ENCODE measurements at places on chromosomes 11 and 22.

GRCh38 chr11:13030857-13031256 is 21.7 kb downstream of the RASSF10 start:
- DNase-seq, result peak; percentile 8

- no peak for DNase-seq
These were observed 1.3 kb upstream of the RSPH14 start for GRCh38 chr22:23143119-23143518.

GRCh38 chr11:74701351-74701750 is 29.9 kb downstream of the CHRDL2 start:
- no peak for DNase-seq

- no peak for DNase-seq
These were observed 51.3 kb upstream of the HMGXB4 start for GRCh38 chr22:35205961-35206360.

DNA sequence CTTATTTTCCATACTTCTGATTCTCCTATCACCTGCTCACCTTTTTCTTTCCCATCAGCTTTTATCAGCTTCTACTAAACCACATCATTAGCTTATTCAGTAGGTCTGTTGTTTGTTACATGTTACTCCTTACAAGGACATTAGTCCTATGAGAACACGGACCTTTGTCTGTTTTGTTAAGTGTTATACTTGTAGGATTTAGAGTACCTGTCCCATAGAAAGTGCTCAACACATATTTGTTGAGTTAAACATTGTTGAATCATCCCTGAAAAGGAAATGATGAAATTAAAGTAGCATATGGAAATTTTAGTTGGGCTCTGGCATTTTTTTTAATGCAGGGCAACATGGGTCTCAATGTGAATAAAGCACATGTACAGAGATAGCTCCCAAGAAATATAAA is 222.1 kb upstream of the CARD18 start:
- DNase-seq, result no peak

DNA sequence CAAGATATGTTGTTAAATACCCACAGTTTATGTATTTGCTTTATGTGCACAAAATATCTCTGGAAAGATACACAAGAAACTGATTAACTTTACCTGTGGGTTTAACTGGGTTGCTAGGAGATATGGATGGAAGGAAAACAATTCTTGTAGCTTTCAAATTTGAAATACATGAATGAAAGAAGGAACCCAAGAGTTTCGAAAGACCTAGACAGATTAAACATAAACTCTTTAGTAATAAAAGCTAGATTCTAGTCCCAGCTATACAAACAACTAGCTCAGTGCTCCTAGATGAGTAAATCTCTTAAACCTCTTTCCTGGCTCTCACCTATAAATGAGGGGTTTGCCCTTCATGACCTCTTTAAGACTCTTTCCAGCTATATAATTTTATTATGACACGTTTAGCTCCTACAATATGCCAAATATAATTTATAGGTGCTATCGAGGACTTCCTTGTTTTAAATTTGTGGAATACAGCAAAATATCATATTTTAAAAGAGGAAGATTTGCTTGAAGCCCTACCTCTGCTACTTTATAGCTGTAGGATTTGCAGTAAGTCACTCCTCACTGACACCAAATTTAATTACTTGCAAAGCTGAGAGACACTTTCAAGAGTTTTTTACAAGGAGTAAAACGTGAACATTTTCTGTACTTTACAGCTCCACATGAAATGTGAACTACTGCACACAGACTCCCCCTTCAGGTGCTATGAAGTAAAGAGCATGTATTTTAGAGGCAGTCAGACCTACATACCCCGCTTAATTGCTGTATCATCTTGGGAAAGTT is 50.7 kb downstream of the RRAS2 start:
- DNase-seq, result peak; percentile 36

DNA sequence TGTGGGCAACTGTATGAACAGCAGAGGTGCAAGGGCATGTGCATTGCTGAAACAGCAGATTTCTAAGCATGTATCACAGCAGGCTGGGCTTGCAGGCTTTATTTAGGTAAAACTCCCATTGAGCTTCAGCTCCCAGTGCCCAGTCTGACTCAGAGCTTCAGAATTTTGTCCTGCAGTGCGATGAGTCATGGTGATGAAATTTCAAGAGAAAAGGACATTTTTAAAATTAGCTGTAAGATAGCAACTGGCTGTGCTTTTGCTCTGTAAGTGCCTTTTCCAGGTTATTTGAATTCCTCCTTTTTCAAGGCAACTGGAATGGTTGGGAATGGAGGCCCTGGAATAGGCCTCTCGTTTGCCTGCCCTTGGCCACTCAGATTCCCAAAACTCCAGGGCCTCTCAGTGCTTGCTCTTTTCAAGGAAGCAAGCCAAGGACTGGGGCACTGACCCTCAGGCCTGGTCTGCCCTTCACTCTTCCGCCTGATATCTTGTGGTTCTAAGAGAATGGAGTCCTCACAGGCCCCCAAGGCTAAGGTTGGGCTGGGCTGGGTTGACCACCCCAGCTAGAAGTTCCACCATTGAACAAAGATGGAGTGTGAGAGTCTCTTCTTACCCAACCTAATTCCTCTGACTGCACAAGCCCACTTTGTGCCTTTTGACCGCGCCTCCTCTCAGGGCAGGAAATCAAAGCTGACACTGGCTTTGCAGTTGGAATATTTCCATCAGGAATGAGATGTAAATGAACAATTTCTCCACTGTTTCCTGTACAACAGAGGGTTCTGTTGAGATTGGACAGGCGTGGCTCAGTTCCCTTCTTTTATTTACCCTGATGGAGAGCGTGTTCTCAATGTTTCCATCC is 59.5 kb upstream of the PRSS23 start:
- no peak for DNase-seq

DNA sequence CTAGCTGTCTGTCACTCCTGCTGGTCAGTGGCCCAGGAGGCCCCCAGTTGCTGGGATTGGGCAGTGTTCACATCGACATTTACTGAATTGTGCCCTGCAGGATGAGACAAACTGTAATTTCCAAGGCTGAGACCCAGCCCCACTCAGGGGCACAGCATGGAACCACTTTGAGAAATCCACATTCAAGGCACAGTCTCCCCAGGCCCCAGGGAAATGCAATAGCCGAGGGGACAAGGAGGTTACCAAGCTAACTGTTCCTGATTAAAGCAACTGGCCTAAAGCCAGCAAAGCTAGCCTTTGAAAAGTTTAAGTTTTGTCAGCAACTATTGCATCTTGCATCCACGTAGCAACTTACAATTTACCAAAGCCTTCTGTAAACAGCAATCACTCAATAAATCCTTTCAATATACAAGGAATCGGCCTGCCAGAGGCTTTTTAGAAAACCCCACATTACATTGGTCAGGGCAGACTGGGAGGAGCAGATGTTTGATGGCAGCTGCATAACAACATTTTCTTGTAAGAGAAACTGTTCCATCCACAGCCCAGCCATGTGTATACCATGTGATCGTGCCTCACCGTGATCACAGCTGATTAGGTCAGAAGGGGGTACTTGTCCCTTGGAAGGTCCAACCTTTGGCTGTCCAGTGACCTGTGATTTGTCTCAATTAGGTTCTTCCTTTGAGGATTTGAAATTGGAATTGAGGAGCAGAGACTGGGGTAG is 103.9 kb downstream of the TENM4 start:
- DNase-seq, result no peak

- no peak for DNase-seq
These were observed 372.1 kb downstream of the MN1 start for GRCh38 chr22:27429476-27429875.

DNA sequence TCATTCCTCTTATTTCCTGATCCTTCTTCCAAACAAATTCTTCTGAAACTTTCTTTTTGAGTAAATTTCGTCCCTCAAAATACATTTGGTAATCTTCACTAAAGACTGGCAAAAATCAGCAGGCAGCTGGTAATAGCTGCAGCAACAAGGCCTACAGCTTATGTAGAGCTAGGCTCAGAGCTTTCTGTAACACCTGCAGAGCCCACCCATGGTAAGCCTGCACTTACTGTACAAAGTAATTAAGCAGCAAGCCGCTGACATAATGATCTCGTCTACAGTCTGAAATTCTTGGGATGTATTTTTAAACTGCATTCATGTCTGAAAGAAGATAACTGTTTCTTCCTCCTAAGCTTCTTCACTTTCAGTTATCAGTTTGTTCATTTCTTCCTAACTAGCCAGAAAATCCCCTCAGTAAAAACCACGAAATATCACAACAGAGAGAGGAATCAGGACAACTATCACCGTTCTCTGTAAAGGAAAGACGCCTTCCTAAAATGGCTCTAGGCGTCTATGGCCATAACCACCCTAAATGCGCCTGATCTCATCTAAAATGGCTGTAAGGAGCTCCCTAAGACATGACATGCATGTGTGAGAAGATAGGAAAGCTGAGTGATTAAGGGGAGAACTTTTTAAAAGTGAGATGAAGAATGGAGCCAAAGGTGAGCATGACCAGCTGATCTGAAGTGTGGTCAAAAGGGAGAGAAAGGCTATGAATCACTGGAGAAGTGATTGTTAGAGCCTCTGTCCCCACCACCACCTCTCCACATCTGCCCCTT is 56.2 kb downstream of the DENND5A start:
- peak; percentile 57 for DNase-seq

DNA sequence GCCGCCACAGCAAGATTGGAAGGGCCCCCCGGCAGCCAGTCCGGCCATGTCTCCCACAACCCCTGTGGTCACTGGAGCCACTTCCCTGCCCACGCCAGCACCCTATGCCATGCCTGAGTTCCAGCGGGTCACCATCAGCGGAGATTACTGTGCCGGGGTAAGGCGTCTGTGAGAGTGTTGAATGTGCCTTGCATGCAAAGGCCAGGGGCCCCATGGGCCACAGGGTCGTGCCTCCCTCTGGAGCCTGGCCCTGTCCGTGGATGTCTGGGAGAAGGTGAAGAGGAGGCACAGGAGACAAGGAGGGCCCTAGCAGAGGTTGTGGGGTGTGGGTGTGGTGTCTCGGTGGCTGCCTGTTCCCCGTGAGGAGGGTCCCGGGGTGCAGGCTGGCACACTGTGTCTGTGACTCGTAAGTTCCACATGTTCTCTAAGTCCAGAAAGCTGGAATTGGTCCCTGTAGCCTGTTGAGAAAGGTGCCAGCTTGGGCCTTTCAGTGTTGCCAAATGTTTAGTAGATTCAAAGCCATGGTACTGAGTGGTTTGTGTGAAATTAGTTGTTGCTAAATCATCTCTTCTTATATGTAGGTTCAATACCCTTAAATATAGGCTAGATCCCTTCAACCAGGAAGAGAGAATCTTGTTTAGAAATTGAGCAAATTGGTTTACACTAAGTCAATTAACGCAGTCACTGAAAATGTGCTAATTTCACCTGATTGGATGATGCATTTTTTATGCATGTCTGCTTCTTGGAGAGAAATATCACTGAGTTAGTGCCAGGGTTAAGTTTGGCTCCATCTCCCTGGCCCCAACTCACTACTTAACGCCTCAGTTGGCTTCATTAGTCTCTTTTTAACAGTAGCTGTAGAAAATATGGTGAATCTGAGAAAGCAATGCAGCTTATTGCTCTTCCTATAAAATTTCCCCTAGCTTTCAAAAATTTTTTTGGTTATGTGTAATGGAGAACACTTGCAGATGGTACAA is 23.8 kb downstream of the AMPD3 start:
- DNase-seq, result no peak

DNA sequence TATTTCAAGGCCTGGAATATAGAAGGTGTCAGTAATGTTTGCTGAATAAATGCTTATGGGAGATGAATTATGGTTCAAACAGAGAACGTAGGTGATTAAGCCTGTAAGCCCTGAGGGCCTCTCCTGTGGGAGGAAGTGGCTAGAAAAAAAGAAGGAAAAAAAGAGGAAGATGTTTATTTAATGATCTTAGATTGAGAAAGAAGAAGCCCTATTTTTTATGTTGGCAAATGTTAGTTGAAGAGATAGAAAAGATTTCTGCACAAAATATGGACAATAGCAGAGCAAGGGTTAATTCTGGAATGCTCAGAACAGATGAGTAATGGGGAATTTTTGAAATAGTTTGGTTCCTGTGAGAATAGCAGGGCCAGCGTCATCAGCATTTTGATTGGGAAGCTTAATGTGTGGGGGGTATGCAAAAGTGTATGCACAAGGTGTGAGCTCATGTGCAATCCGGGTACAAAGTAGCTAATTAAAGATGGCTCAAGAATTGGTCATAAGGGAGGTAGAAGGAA is 95.7 kb downstream of the TEAD1 start:
- DNase-seq, result peak; percentile 81

DNA sequence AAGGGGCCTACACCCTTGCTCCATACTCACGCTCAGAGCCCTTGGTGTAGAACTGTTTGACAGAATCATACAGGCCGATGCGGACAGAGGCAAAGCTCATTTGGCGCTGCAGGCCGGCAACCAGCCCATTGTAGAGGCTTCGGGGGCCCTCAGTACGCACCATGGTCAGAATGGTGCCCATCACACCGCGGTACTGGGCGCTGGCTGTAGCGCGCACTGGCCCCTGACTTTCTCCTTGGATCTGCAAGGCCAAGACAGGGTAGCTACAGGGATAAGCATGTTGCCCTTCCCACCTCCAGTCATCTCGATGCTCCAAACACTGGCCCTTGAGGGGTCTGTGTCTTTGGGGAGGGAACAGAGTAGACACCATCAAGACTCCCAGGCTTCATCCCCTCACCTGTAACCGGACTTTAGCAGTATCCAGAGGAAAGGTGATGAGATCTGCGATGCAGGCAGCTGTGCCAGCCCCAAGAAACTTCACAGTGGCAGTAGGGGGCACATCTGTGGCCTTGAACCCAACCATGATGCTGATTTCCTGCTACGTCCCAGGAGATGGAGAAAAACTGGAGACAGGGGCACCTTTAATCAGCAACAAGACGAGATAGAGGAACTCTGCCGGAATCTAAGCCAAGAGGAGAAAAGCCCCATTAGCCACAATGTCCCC is 4.7 kb downstream of the UCP2 start:
- DNase-seq, result no peak

DNA sequence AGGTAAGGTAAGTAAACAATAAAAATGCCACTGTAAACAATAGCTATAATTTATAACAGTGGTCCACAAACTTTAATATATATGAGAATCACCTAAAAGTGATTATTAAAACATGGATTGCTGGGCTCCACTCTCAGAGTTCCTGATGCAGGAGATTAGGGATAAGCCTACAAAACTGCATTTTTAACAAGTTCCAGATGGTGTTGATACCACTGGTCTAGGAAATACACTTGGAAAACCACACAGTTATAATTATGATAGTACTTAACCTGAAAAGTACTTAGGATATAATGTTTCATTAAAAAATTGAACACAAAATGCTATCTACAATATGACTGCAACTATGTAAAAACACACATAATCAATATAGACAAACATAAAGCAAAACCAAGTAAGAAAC is 20.4 kb downstream of the FCHSD2 start:
- DNase-seq, result no peak

GRCh38 chr11:86800960-86801272 is 574 bp downstream of the PRSS23 start:
- no peak for DNase-seq

- DNase-seq, result no peak
These were observed 32.8 kb downstream of the ARHGAP20 start for GRCh38 chr11:110679323-110679975.

DNA sequence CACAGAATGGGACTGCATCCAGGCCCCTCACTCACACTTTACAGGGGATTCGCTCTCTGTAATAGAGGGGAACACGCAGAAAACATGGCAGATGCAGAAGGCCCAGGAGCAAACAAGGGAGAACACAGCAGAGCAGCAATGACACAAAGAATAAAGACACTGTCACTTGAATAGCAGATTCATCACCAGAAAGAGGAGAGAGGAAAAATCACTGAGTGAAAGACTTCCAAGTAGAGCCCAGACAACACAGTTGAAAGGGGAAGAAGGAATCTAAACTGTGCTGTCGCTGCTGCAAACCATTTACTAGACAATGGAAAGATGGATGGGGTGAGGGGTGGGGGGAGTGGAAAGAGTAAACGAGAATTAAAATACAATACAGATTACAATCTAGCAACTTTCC is 28.8 kb upstream of the RAPSN start:
- no peak for DNase-seq

Data from NCI-H1417 (cell line).